CD4-positive, alpha-beta T cell treated with Interleukin-6 for 4 hours (primary cell): ENCODE measurements at places on chromosomes 6 and 20.

- no peak for DNase-seq
Observed at GRCh38 chr6:40877362-40877761, 161.7 kb downstream of the UNC5CL start.

- no peak for DNase-seq
Observed at GRCh38 chr6:64040113-64040512, 404.5 kb downstream of the PHF3 start.

DNA sequence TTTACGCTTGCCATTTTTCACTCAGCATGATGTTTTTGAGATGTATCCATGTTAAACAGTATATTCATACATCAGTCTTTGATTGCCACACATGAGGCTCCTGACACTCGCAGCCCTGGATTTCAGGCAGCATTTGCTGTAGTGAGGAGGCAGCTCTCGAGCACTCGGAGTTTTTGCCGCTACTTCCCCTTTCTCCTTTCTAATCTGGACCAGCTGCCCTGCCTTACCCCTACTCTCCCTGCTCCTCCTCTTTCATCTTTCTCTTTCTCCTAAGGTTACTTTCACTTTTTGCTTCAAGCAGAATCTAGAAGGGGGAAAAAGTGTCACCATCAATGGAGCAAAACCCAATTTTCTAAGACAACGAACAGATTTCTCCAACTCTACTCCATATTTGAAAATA lies 5.9 kb upstream of the CST3 start:
- no peak for DNase-seq

GRCh38 chr6:9492790-9493189 lies 922.1 kb downstream of the TFAP2A start:
- no peak for DNase-seq

DNA sequence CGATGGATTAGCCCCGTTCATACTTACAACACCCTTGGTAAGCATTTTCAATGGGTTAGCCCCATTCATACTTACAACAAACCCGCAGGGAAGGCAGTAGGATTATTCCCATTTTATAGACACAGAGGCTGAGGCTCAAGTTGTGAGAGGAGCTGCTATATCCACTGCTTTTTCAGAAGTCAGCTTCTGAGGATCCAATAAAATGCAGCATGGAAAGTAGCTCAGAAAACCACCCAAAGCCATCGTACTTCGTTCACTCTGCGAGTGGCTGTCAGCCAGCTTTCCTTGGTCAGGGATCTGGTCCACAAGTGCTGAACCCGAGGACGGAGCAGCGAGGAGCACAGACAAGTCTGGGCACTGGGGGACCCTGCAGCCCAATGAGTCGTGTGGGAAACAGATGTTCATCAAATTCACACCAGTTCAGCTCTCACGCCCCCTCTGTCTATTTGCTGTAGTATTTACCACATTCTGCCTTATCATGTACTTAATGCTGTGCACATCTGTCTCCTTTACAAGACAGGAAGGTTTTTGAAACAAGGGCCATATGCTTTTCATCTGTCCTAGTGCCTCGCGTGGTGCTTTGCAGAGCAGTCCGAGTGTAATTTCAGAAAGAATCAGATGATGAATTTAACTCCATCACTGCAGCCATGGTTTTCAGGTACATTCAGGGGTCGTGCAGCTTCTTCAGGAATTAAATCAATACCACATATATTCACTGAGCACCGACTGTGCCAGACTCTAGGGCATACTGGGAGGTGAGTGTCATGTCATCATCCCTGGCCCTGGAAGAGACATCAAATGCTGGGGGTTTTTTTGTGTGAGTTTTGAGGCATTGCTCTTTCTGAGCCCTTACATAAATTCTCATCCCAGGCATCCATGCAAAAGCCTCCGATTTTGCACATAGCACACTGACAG lies 256.9 kb downstream of the CDH26 start:
- no peak for DNase-seq

DNA sequence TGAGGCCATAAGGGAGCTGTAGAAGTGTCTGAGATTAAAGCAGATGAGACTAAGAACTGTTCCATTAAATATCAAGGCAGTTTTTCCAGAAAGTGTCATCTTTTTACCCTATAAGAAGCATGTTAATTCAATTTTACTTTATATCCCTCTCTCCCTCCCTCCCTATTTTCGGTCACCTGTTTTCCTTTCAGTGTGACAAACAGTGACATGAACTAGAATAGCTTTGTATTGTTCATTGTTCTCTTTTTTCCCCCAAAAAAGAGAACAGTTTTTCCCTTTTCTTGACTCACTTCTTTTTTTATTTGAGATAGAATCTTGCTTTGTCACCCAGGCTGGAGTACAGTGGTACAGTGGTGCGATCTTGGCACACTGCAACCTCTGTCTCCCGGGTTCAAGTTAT lies 269.3 kb downstream of the ZFAND3 start:
- no peak for DNase-seq

- no peak for DNase-seq
Observed at GRCh38 chr6:69285054-69285453, 511.8 kb downstream of the LMBRD1 start.

- no peak for DNase-seq
Observed at GRCh38 chr20:8388707-8389106, 256.6 kb downstream of the PLCB1 start.

GRCh38 chr6:753486-753885 lies 60.5 kb upstream of the EXOC2 start:
- DNase-seq: no peak

GRCh38 chr20:57211908-57212533 lies 54.4 kb downstream of the BMP7 start:
- no peak for DNase-seq

- no peak for DNase-seq
Observed at GRCh38 chr6:20755631-20756030, 221.4 kb downstream of the CDKAL1 start.

- no peak for DNase-seq
Observed at GRCh38 chr6:137181891-137182653, 8.6 kb upstream of the IL22RA2 start.
